ENCODE measurements at places on chromosomes 2 and 18.

GRCh38 chr2:236965841-236966096 is 119.9 kb upstream of the COPS8 start:
- DNase-seq: no peak

DNA sequence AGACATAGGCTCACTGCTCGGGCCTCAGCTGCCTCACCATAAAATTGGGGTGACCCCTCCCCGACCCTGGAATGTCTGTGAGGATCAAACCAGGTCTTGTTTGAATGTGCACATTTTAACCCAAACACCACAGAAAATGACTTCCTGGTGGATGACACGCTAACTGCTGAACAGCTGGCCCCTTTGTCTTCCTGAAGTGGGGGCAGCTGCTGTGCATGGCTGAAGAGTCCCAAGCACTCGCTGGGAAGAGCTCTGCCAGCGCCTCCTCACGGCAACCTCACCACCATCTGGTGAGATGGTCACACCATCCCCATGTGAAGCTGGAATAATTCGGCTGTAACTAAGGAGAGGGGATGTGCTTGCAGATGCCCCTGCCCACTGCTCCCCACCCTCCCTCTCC is 34.0 kb downstream of the AQP12A start:
- DNase-seq: no peak

DNA sequence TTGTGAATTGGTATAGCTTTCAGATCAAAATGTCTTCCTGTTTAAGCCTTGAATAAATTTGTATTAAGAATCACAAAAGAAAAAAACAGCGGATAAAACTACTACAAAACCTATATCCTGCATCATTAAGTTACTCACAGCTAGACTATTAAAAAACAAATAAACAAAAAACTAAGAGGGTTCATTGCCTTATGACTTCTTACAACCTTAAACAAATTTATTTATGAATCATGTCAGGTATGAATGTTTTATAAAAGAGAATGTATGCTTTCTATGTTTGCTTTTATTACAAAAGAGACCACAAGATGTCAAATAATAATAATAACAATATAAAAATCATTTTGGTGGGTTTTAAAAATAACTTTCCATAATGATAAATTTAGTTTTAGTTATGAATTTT is 109.6 kb downstream of the FIGN start:
- no peak for DNase-seq

- DNase-seq: peak; percentile 32
Observed at GRCh38 chr2:228657807-228658402, 476.4 kb upstream of the SPHKAP start.

DNA sequence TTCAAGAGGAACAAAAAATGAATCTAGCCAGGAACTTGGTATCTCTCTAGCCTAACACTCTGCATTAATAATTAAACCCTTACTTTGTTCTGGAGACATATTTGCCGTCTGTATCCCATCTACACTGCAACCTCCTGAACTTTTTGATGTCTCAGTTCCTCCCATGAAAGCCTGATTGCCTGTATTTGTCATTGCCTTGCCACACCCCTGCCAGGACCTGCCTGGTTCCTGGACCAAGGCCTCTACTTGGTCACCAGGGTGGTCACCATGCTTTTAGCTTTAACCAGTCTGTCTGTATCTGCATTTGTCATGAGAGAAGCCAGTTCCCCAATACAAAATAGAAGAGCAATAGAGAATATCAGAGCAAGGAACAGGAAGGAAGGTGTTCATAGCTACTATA is 58.8 kb upstream of the NOL4 start:
- DNase-seq: no peak

GRCh38 chr2:207813942-207814341 is 44.2 kb upstream of the FZD5 start:
- DNase-seq: no peak
